ENCODE measurements at places on chromosomes 6 and 20.

DNA sequence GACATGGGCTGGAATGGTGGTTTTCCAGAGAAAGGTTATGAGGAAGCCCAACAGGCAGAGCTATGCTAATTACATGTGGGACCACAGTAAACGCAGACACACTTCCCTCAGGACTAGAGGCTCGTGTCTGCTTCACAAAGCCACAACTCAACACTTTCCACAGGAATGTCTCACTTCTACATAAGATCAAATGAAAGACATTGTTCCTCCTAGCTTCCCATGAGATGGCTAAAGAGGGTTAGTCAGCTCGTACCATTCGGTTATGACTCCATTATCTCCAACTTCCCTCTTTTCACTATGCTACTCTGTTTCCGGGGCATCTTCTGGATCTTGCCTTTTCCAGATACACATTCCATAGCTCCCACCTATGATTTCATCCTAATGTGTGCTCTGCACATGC is 29.1 kb upstream of the ZC3H12D start:
- no peak for DNase-seq

GRCh38 chr6:127956260-127956888 is 55.5 kb upstream of the THEMIS start:
- no peak for DNase-seq

GRCh38 chr20:21074605-21075336 is 31.4 kb downstream of the LINC00237 start:
- no peak for DNase-seq

GRCh38 chr6:31882344-31882743 is 3.5 kb upstream of the SLC44A4 start:
- no peak for DNase-seq

DNA sequence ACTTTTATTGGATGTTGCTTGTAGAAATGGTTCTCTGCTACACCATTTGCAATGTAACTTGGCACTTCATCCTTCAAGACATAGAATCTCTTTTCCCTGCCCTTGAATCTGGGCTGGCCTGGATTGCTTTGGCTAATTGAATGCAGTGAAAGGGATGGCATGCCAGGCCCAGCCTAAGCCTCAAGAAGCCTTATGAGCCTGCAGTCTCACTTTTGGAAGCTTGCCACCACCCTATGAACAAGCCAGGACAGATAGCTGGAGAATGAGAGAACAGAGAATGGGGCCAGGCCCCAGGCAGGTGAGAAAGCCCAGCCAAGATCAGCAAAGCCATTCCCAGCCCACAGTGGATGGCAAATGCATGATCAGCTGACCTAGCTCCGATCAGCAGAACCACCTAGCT is 350.7 kb upstream of the RNF24 start:
- DNase-seq, result no peak
